Astrocyte of the cerebellum (primary cell): ENCODE measurements at places on chromosomes 4 and X.

DNA sequence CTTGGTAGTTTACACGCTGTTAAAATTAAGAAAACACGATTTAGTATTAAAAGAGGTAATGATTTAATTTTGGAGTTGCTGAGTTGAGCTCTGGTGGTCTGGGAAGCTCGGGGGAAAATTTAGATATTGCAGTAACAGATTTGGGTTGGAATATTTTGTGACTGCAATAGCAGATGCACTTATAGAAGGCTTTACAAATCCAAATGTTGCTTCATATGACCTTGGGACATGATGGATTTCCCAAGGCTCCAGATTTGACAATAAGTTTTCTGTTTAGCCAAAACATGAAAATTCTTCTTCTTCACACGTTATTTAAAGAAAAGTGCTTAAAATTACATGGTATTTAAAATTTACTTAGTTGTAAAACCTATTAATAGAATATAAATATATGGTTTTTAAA lies 302.0 kb downstream of the SPRY1 start:
- no peak for DNase-seq

DNA sequence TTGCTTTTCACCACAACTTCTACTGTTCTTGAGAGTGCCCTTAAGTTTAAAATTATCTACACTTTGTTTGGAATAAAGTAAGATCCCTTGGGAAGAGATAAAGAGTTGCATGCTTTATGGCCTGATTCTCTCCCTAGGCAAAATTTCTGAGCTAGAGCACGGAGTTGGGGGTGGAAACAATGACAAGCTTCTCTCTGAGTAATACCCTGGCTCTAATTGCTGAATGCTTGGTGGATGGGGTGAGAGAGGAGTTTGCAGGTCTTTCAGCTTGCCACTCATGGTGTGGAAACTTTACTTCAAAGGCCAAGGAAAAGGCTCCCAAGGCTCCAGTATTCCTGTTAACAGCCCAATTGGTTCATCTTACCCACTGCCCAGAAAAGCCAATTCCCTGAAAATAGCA lies 26.1 kb upstream of the PRDM8 start:
- no peak for DNase-seq

DNA sequence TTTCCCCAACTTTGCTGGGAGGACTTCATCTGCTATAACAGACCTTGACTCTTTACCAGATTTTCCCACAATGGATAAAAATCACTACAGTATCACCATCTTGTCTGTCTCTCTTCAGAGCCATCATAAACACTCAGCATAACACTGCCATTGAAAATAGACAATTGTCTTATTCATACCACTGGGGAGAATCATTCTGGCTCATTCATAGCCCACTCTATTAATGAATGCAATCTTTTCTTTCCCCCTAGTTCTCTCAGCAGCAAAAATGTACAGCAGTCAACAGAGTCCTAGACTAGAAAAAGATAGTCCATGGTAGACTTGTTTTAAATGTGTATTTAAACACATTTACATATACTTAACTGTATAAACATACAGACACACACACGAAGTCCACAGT lies 19.2 kb downstream of the SLC9A7 start:
- DNase-seq, result no peak

DNA sequence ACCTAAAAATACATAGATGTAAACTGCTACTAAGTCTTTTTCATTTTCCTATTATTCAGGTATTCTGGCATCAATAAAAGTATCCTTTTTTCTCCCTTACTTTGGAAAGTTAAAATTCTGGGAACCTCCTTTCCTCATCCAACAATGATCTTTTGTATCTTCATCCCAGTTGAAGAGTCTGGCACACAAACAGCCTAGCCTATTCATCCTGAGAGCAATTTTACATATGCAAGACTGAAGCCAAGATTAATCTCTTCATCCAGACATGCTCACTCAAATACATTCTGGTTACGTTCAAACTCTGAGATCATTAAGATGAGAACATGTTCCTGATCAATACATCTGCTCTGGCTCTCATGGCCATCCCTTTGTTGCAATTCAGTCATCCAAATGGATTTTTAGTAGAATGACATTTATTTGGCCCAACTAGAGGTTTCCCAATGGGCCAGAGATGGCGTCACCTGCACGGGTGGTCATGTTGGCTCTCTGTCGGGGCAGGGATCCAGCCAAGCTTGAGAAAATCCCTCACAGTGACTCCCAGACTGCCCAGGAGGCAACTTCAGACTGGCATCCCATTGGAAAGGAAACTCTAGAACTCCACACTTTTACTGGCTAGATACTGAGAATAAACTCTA lies 135.3 kb upstream of the VCX2 start:
- no peak for DNase-seq

DNA sequence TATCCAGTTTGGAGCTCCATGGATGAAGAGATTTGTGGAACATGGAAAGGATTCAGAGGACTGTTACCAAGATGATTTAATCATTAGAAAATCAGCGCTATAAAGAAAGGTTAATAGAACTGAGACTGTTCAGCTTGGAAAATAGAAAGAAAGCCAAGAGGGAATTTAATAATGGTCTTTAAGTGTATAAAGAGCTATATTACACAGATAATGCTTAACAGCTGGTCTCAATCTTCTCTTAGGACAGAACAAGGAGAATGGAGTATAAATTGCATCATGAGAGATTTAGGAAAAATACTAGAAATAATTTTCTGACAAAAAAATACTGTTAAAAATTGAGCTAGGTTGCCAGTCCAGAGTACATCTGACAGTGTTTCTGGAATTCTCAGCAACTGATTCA lies 91.3 kb upstream of the MAGEC2 start:
- no peak for DNase-seq

DNA sequence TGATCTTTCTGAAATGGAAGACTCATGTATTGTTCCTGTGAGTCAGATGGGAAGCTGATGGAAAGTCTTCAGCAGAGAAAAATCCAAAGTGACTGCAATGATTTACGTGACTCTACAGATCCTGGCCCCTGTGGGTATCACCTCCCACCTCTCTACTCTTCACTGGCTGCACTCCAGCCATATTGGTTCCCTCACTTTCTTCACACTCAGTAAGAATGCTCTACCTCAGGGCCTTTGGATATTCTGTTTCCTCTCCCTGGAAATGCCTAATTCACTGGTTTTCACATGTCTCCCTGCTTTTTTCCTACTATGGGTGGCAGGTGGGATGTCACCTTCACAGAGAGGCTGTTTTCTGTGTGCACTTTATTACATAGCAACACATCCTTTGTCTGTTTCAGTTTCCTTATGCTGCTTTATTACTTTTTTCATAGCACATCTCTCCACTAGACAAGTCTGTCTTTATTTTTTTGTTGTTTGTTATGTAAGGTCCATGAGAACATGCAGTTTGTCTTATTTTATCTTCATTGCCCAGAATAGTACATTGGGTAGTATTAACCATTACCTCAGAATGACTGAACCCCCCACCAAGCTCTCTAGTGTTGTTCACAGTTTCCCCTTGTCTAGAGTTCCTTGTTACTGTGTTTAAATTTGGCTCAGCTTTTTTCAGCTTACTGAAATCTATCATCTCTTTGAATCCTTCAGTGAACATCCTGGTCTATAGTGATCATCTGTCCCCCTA lies 57.6 kb upstream of the CLNK start:
- no peak for DNase-seq

DNA sequence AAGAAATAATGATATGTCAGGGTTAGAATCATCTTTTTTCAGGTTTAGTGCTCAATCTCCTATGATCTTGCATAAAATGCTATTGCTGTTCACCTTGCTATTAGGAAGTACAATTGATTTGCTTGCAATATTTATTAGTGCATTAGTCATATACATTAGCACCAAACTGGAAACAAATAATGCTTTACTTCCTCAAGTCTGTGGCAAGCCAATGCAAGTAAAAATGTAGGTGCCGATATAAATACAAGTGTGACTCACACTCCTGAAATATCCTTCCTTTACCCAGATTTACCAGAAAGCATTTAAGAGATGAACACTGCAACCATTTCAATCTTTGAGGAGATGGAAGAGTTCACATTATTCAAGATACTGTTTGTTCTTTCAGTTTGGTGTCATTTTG lies 1487.7 kb upstream of the ADGRL3 start:
- no peak for DNase-seq

- DNase-seq, result no peak
Measured at GRCh38 chr4:170743633-170744032, 653.9 kb upstream of the AADAT start.

GRCh38 chr4:168527560-168527959 lies 30.7 kb downstream of the PALLD start:
- DNase-seq, result no peak

DNA sequence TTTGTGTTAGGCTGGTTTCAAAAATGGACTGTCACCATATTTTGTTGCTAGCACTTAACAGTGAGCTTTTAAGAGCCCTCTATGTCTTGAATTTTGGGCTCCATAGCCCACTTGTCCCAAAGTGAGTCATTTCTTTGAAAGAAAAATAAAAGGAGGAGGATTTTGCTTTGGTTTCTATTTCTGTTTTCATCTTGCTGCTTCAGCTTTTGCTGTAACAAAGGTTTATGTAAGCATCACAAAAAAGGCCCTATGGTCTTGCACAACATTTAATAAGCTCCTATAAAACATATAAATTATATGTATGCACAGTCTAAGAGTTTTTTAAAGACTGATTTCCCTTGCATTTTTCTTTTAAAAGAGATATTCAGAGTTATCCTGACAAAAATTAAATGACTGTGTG lies 105.2 kb downstream of the PHOX2B start:
- DNase-seq, result no peak

DNA sequence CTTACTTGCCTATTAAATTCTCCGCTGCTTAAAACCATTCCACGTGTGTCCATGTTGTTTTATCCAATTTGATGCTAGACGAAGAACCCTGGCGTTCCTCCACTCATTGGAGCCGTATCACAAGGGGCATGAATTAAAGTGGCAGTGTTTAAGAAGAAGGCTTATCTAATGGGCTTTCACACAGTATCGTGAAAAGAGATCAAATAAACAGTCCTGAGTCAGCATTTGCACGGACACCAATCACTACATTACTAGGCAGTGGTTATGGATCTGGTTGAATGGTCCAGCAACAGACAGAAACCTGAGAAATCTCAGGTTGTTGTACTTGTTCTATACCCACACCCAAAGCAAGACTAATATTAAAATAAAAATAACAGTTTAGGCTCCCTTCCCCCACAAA lies 671.6 kb downstream of the FAT4 start:
- DNase-seq, result no peak

DNA sequence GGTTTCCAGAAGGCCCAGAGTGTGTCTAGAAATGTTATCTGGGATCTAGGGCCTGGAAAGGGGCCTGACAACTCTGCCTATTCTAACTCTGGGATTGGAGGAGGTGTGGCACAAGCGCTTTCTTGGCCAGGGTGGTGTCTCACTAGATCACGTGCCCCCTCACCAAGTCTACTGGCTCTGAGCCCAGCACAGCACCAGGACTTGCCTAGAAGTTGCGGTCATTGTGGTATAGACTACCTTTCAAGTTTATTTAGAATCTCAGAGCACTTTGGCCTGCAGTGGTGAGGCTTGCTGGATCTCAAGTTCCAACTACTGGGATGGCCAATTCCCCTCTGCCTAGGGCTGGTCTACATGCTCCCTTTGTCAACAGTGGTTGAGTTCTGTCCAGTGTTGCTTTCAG lies 223.3 kb upstream of the MAGEB2 start:
- DNase-seq, result no peak

DNA sequence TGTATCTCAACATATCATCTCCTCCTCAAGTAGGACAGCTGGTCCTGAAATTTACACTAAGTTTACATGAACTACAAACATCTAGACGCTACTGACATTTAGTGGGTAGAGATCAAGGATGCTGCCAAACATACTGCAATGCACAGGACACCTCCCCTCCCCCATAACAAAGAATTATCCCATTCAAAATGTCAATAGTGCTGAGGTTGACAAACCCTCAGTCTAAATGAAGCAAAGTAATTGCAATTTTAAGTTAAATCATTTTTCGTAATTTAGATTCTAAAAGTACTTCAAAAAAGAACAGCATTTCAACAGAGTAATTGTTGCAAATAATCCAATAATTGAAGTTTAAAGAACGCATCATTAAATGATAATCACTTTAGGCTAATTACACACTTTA lies 1.2 kb downstream of the PRMT9 start:
- DNase-seq, result no peak

- no peak for DNase-seq
Measured at GRCh38 chrX:96576368-96576767, 108.3 kb upstream of the DIAPH2 start.

- no peak for DNase-seq
Measured at GRCh38 chr4:85488416-85488815, 13.5 kb downstream of the ARHGAP24 start.

- no peak for DNase-seq
Measured at GRCh38 chr4:8319061-8319460, 49.5 kb downstream of the HTRA3 start.

GRCh38 chr4:72901553-72901952 lies 168.0 kb downstream of the COX18 start:
- no peak for DNase-seq

GRCh38 chr4:17721496-17722355 lies 59.7 kb downstream of the FAM184B start:
- DNase-seq, result no peak

DNA sequence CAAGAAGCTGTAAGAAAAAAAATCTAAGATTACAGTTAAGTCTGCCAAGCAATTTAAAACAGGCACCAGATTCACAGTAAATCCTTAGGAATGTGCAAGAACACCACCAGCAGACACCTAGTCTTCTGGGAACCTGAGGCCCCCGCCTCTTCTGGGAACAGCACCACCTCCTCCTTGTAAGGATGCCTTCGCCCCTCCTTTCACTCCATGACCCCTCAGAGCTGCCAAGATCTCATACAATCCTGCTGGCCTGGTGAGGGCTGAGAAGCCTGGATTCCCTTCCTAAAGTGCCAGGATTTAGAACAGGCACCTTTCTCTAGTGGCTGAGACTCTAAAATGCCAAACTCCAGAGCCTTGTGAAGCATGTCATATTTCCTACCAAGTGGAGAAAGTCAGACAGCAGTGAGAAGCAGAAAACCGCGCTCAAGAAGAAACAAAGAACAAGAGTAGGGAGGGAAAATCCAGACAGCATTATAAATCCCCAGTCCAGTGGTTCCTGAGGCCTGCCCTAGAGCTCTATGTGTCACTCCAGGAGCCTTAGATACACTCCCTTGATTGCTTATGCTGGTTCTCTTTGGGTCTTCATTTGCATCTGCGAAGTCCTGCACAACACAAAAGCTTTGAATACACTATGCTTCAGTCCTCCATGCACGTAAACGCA lies 166.4 kb downstream of the TSPAN5 start:
- peak; percentile 79 for DNase-seq

DNA sequence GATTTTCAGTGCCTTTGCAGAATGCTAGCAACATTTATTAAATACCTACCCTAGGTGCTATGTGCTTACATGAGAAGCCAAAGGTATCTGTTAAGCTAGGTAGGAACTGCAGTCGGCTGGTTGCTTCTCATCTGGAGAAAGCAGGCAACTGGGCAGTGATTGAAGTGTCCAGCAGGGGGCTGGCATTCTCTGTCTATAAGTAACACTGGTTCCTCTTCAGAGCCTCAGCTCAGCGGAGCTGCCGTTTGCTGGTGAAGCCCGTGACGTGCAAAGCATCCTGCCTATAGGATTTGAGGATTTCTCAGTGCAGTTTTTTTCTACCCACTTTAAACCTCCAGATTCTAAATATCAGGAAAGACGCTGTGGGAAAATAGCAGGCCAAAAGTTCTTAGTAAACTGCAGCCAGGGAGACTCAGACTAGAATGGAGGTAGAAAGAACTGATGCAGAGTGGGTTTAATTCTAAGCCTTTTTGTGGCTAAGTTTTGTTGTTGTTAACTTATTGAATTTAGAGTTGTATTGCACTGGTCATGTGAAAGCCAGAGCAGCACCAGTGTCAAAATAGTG lies at the start of gene GRPR:
TSS of gene GRPR (plus strand) at position 344 of the 565 bp plus-strand sequence. CDS start 389 bp downstream, outside the sequence.
- DNase-seq, result peak; percentile 72
